NCI-H524 treated with DMSO at 0.1 percent for 48 hours (cell line): ENCODE measurements at places on chromosomes 5 and 9.

- no peak for DNase-seq
Measured at GRCh38 chr5:66209350-66209749, 65.2 kb downstream of the SREK1 start.

DNA sequence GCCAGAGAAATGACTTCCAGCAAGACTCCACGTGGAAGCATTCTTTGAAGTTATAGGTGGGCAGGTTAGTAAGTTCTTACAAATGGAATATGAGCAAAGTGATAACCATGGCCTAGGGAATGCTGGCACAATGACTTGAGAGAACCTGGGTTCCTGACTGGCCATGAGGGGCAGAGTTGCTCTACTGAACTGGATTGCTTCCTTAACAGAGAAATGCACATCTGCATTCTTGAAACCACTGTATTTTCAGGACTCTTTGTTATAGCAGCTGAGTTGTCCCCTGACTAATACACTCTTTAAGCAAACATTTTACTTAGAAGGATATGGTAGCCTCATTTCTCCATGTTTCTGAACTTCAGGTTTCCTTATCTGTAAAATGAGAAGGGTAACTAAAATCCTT lies 108.3 kb upstream of the GNA14 start:
- no peak for DNase-seq

DNA sequence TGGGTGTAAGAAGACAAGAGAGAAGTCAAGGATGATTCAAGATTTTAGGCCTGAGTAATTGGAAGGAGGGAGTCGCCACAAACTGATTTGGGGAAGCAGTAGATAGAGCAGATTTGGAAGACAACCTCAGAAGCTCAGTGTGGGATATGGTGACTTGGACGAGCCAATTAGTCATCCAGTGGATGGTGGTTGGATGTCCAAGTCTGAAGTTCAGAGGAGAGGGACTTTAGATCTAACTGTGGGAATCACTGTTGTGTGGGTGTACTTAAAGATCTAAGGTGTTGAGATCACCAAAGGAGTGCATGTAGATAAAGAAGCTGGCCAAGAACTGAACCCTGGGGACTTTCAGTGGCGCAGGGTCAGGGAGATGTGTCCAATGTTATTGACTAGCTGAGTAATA lies 2.2 kb downstream of the IDNK start:
- DNase-seq, result no peak

GRCh38 chr5:73908846-73909245 lies 282.9 kb downstream of the ARHGEF28 start:
- no peak for DNase-seq

DNA sequence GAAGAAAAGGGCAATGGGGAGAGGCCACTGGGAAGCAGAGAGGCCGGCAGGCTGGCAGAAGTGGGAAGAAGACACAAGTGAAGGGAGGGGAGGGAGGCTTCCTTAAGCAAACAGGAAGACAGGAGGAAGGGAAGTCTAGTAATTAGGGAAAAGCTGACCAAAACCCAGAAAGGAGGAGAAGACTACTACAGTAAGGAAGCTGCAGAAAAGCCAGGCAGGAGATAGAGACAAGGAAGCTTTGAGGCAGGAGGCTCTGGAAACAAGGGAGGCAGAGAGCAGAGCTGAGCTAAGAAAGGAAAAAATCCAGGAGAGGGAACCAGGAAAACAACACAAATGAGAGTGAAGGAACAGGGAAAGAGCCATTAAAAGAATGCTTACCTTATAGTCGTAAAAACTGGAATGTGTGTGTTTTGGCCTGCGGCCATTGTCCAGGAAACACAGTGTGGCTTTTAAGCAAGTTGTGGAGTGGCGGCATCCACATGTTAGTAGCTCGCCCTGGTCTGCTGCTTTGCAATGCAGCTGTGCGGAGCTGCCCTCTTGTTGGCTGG lies 317.1 kb upstream of the CLINT1 start:
- DNase-seq, result no peak

DNA sequence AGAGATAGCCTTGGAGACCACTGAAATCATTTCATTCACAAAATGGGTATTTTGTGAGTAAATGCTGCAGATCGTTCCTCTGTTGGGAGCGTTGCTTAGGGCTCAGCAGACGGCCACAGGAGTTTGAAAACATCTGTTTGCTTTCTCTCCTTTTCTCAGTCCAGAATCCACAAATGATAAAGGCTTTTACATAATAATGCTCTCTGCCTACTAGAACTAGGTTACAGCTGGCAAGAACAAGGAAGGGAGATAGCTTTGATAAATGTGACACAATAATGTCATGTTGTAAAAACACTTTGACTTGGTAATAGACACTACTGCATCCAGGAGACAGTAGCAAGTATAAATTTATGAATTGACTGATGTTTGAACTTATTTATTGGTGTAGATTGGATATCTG lies 1072.4 kb upstream of the CDH6 start:
- no peak for DNase-seq

DNA sequence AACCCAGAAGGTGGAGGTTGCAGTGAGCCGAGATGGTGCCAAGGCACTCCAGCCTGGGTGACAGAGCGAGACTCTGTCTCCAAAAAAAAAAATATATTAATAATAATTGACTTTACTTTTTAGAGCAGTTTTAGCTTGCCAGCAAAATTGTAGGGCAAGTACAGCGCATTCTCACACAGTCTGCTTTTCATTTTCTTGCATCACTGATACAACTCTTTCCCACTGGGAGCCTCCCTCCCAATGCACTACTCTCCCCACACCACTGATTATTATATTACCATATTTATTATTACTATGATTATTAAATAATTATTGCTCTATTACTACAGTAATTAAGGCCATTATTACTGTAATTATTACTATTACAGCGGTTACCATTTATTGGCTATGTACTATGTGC lies 212.8 kb downstream of the GNA14 start:
- no peak for DNase-seq

DNA sequence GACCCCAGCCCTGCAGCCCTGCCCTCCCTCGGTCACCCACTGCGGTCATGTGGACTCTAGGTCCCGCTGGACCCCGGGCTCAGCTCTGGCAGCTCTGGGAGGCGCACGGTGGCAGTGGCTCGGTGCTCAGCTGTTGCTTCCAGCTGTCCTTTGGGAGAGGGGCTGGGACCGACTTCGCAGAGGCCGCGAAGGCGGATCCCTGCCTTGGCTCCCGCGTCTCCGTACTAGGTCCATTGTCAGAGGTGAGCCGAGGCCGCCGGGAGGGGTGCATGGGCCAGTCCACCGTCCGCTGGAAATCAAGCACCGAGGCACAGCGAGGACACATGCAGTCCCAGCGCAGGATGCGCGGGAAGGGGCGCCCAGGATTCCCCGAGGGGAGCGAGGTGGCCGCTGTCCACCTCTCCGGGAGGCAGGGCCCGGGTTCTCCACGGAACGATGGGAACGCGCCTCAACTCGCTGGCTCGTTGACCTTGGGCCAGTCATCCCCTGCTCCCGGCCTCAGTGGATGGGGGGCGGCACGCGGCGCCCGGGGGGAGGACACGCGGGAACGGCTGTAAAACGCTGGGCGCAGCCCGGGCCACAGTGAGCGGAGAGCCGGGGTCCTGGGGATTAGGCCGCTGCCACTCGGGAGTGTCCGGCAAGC lies 732 bp downstream of the GBGT1 start:
- no peak for DNase-seq

DNA sequence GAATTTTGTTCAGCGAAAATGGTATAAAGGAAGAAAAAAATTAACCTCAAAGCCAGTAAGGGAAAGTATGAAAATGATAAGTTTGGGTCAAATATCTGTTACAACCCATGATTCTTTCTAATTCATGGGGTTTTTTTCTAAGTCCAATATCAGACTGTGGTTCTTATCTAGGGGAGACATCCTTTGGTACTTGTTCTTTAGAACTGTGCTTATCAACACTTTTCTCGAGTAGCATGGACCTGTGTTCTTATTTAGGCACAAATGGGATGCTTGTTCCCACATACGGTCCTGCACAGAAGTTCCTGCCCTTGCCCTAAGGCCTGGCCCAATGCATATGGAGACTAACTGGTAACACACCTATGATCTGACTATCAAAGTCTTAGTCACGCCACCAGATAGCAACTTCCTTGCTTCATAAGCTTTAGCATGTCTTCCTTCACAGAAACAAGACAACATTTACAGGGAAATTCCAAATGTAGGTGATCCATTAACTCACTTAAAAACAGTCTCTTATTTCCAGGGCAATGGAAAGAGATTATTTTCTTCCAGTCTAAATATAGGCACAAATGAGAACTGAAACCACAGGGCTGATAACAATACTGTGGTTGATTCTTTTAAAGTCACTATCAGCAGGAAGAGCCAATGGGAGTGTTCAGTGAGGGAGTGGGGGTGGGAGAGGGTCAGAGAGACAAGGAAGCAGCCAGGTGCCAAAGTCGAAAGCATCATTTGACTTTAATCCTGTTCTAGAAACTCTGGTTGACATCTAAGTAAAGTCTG lies 268.8 kb upstream of the ANKRD55 start:
- no peak for DNase-seq

DNA sequence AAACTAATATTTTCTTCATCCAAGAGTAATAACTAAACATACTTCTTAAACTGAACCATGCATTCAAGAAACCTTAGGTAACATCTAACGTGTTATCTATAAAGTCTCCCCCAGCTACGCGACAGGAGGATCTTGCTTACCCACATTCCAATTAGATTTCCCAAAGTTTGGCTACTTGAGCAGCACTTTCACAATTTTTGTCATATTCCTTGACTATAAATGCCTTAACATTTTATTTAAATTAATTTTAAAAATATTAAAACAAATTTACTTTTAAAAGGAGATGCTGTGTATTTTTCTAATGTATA lies 25.3 kb upstream of the IFNE start:
- no peak for DNase-seq

- DNase-seq, result no peak
Measured at GRCh38 chr9:89234205-89235067, 55.8 kb upstream of the SHC3 start.

DNA sequence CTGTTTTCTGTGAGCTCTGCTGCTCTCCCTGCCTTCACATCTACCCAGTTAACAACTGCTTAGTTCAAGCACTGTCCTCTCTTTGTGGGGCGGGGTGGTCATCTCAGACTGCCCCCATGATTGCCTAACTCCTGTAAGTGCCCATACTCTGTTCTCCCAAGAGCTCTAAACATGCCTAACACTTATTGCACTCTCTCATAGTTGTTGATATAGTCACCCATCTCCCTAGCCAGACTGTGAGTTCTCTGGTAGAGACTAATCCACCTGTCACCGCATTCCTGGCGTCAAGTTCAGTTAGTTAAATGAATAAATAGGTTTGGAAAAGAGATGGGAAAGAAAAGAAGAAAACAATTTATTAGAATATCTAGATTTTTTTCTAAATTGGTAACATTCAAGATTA lies 18.3 kb upstream of the MUSK start:
- DNase-seq, result no peak

- no peak for DNase-seq
Measured at GRCh38 chr9:95103281-95103771, 214.2 kb downstream of the FANCC start.

DNA sequence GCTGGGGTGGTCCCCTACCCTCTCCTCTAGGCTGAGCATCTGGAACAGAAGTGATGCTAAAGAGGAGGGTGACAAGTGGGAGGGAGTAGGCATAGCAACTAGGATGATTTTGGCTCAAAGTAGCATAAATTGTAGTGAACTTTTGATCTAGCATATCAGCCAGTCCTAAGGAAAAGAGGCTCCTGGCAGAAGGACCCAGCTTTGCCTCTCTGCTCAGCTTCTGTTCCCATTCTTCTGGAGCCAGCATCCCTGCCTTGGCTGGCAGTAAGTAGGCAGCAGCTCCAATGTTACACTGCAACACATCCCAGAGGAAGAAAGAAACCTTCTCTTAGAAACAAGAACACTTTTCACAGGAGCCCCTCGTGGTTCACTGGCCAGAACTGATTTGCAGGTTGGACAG lies 487.0 kb downstream of the MTRR start:
- no peak for DNase-seq

DNA sequence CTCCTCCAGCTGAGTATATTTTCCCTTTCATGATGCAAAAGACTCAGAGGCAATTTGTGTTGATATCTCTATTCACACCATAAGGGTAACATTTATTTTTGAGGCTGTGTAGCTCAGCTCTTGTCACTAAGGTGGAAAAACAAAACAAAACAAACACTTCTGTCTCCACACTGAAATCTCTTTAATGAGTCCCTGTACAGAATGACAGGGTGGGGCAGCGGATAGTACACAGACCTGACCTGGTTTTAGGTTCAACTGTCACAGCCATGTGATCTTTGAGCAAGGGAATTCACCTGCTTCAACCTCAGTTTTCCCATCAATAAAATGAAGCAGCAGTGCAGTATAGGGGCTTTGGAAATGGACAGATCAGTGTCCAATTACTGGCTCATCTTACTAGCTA lies 29.3 kb downstream of the TLR4 start:
- no peak for DNase-seq

- no peak for DNase-seq
Measured at GRCh38 chr9:70551396-70551795, 136.9 kb upstream of the KLF9 start.

DNA sequence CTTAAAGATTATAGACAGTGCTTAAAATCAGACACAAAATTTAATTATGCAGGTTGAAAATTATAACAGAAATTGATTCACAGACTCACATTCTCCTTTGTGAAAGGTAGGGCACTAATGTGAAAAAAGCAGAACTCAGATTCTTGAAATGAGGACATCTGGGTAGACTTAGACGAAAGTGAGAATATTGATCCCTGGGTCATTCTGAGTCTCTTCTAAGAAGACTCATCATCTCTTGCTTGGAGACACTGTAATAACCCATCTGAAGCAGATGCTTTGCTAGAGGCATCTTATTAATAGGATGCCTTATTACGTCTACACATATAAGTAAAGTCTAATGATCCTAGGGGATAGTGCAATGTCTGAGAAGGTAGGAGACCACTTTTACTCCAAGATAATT lies 274.4 kb downstream of the HINT1 start:
- DNase-seq, result no peak

- DNase-seq, result no peak
Measured at GRCh38 chr5:151741678-151742423, 16.6 kb downstream of the ATOX1 start.

DNA sequence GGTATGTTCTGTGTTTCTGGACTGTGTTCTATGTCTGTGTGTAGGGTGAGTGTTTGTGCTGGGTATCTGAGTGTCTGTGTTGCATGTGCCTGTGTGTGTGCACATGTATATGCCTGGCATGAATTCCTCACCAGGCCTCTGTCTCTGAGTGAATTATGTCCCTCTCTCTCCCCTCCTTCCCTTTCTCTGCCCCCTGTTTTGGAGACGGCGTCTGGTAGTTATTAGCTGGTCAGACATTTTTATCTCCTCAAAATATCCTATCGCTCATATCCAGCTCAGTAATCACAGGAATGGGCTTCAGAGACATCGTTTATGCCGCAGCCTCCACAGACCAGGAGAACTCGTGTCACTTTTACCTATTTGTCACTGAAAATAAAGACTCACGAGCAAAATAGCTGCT lies 483.2 kb upstream of the BRINP1 start:
- no peak for DNase-seq

- DNase-seq, result no peak
Measured at GRCh38 chr5:154117050-154117449, 73.5 kb upstream of the GALNT10 start.

DNA sequence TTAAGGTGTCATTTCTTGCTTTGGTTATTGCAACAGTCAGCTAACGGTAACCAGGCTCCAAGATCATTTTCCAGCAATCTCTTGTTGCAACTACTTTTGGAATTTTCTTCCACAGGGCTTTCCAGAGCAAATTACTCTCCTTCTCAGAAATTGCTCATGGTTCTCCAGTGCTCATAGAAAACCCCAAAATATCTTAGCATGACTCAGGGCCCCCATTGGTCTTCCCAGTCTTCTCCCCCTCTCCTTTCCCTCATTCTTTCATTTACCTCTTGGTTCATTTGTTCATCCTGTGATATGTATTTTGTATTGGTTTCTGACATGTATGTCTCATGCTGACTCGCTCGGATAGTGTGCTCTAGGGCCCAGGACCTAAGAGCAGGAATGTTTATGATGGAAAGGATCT lies 35.6 kb downstream of the WWC1 start:
- DNase-seq, result no peak
